ENCODE measurements at places on chromosomes 4 and X.

- no peak for DNase-seq
Observed at GRCh38 chr4:97073194-97073593, 1070.1 kb downstream of the STPG2 start.

GRCh38 chr4:122602277-122603142, 18.4 kb downstream of the IL21 start:
- DNase-seq, result peak; percentile 61

- DNase-seq, result peak; percentile 73
Observed at GRCh38 chr4:174423257-174423944, 98.9 kb downstream of the HPGD start.

- peak; percentile 14 for DNase-seq
Observed at GRCh38 chrX:120358737-120359456, 3.0 kb upstream of the ATP1B4 start.

DNA sequence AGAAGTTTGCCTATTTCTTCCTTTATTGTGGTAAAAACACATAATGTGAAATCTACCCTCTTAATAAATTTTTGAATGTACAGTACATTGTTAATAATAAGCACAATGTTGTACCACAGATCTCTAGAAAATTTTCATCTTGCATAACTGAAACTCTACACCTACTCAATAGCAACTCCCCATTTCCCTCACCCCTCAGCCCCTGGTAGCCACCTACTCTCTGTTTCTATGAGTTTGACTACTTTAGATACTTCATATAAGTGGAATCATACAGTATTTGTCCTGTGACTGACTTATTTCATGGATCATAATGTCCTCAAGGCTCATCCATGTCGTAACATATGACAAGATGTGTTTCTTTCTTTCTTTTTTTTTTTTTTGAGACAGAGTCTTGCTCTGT, 446.4 kb downstream of the RPA4 start:
- no peak for DNase-seq

- no peak for DNase-seq
Observed at GRCh38 chr4:101306225-101306624, 41.1 kb downstream of the PPP3CA start.

DNA sequence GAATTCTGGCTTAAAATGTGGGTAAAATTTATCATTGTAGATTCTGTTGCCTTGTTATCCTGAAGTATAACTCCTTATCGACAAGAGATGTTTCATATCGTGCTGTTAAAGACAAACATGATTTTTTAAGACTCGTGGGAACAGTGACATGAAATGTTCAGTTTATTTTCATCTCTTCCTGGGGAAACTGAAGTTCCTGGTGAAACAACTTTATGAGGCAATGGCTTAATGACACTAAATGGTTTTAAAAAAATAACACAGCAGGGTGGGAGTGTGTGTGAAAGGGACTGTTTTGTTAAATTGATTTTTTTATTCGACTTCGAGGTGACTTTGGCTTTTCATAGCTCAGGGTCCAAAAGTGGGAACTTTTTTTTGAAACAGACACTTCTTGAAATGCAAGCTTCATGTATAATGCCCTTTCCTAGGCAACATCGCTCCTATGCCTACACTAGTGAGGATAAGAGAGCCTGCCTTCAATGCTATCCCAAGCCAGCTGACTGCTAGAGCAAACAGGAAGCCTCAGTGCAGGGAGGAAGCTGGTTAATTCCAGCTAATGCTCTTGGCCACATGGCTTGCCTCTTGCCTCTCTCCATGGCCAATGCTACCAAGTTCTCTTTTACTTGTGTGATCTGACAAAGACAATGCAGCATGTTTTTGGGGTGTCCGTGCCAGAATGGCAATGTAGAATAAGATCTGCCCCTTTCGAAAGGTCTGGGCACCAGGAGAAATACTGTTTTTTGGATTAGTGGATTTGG, 80.9 kb upstream of the PLAC1 start:
- DNase-seq, result no peak

DNA sequence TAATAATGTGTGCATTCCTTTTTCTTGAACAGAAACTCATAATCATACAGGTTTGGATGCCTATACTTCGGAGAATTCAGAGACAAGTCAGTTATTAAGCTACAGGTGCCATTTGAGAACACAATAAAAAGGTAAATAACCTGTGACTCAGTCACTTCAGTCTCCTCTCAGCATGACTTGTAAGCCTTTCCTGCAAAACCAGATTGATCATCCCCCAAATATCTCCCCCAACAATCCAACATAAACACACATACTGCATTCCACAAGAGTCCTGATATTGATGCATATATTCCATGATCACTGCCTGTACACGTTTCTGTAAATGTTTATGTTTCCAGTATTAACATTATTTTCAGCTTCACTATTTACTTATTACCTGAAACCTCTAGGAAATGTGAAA, 110.8 kb downstream of the PWWP3B start:
- DNase-seq, result no peak

GRCh38 chr4:174522183-174523024, at the start of gene HPGD:
Gene HPGD, minus strand, starts transcription at chr4:174522488. Its CDS starts 37 bp downstream, at chr4:174522451.
- peak; percentile 33 for DNase-seq

GRCh38 chrX:119325456-119325855, 73.7 kb upstream of the SLC25A43 start:
- DNase-seq, result no peak

DNA sequence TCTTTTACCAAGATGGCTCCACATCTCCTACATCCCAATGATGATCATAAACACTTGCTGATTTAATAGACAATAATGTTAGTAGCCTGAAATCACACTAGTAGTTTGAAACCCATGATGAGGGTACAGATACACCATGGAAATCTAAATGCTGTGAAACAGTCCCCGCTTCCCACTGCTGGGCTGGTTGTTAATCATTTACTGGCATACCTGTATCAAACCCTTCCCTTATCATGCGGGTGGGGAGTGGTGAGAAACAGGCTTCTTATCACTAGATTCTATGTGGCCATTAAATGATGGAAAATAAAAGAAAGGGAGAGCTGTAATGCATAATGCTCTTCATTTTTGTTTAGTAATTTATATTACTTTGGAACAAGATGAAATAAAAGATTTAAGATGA, 21.9 kb downstream of the MAOA start:
- DNase-seq, result no peak

- no peak for DNase-seq
Observed at GRCh38 chr4:78570117-78570516, 18.5 kb downstream of the ANXA3 start.

DNA sequence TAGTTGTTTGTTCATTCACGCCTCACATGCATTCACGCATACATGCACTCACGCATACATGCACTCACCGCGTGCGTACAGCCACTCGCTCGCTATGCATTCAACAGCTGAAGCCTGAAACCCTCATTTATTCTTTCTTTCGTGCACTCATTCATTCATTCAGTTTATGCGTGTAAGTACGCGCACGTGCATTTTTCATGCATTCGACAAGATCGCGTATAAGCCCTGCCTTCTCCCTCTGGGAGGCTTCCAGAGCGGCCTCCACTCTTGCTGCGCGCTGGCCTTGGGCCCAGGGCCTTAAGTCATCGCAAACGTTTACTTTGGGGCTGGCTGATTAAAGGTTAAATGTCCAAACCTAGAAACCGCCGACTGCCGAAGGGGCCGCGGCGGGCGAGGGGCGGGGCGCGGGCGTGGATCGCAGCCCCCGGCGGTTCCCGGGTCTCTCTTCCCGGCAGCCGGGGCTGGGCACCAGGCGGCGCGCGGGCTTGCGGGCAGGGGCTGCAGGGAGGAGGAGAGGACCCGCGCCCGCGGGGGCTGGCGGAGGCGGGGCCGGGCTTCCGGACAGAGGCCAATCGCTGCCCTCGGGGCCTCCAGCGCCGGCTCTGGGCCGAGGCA, at the start of gene GYG2:
TSS of gene GYG2 (plus strand) at position 587 of the 615 bp plus-strand sequence. CDS start 1,259 bp downstream, outside the sequence.
- peak; percentile 2 for DNase-seq

- no peak for DNase-seq
Observed at GRCh38 chrX:154325541-154325940, 29.9 kb downstream of the TKTL1 start.

GRCh38 chr4:122334828-122335227, 44.0 kb upstream of the ADAD1 start:
- no peak for DNase-seq

DNA sequence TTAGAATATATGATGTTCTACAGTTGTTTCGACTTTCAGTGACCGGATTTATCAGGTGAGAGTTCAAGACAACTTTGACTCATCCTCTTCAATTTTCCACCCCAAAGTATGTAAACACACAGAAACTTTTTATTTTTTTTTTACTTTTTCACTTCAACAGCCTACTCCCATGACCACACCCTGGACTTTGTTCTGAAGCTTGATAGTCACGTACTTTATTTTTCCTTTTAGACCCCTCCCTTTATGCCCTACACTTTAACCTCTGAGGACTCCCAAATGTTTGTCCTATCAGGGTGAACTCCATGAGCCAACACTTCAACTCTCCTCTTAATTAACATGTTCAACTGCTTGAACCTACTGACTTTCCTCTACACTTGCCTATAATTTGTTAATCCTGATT, 2.5 kb upstream of the DDX60 start:
- DNase-seq, result peak; percentile 7

- no peak for DNase-seq
Observed at GRCh38 chrX:45353456-45353855, 152.8 kb upstream of the DIPK2B start.

DNA sequence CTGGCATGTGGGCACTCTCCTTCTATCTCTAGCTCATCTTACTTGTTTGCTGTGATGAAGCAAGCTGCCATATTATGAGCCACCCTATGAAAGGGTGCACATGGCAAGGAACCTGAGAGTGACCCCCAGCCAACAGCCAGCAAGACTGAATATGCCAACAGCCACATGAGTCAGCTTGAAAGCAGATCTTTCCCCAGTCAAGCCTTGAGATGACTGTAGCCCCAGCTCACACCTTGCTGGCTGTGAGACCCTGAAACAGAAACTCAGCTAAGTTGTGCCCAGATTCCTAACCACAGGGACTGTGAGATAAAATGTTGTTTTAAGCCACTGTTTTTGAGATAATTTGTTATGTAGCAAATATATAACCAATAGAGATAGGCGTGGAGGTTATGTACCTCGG, 36.2 kb downstream of the KDM5C start:
- peak; percentile 33 for DNase-seq

- peak; percentile 30 for DNase-seq
Observed at GRCh38 chrX:140767646-140768045, 58.1 kb downstream of the LINC00632 start.

DNA sequence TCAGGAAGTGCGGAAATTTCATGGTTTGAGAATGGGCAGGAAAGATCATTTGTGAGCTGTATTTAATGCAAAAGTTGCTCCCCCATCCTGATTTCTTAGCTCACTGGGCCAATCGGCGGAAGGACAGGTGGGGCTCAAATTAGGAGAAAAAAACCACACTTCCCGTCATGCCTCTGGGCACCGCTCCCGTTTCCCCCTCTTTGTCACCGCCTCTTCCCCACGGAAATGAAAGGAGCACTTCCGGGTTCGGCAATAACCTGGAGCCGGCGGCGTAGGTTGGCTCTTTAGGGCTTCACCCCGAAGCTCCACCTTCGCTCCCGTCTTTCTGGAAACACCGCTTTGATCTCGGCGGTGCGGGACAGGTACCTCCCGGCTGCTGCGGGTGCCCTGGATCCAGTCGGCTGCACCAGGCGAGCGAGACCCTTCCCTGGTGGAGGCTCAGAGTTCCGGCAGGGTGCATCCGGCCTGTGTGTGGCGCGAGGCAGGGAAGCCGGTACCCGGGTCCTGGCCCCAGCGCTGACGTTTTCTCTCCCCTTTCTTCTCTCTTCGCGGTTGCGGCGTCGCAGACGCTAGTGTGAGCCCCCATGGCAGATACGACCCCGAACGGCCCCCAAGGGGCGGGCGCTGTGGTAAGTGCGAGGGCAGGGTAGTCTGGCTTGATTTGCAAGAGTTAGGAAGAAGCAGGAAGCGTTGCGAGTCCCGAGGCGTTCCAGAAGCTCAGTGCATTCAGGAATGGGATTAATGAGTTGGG, at the start of gene TMEM33:
TSS of gene TMEM33 (plus strand) at position 529 of the 751 bp plus-strand sequence. CDS start at position 585, 56 bp downstream.
- peak; percentile 89 for DNase-seq

DNA sequence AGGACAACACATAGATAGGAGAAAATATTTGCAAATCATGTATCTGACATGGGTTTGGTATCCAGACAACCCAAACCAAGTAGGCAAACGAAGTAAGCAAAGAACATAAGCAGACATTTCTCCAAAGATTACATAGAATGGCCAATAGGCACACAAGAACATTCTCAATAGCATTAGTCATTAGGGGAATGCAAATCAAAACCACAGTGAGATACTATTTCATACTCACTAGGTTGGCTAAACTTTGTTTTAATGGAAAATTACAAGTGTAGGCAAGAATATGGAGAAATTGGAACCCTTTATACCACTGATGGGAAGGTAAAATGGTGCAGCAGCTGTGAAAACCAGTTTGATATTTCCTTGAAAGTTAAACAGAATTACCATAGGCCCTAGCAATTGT, 74.7 kb downstream of the CHRNA9 start:
- DNase-seq, result peak; percentile 62

DNA sequence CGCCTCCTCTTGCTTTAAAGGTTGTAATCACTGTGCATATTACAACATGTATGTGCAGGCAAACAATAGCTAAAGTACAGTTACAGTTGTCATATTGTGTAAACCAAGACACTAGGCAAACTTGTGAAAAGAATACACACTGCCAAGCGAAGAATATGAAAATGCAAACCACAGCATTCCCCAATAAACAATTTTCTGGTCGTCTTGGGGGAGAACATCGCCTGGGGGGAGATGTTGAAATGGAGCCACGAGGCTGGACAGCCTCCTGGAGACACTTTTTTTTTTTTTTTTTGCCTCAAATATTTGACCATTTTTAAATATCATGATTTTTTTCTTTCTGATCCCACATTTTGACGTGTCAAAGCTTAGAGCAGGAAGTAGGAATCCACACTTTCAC, 51.7 kb upstream of the PDLIM3 start:
- DNase-seq, result no peak

GRCh38 chr4:43049326-43049725, 156.8 kb downstream of the GRXCR1 start:
- DNase-seq, result no peak

- peak; percentile 43 for DNase-seq
Observed at GRCh38 chr4:181004056-181004455, 1239.1 kb upstream of the TENM3 start.

DNA sequence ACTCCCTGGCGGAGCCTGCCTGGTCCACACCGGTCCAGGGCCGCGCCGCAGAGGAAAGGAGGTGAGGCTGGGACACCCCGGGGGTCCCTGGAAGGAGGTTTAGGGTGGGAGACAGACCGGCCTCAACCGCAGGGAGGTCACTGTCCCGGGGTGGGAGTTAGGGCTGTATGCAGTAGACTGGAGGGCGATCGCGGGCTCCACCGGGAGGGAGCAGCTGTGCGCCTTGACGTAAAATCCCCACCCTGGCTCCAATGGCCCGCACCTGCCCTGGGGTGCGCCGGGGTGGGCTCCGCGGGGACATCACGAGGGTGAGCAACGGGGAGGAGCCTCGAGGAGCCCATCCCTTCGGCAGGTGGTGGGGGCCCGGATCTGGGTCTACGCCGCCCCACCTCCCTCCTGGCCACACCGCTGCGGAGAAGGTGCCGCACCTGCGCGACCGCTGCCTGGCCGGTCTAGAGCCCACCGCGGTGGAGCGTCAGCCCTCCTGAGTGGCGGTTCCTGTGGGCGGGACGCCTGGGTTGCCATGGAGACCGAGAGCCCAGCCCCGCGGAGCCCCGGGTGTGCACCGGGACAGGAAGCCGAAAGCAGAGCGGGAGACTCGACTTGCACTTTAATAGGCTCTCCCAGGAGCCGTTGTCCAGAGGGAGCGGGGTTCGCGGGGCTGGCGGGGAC, 105.1 kb downstream of the ADRA2C start:
- DNase-seq, result peak; percentile 8

All from ELR (cell line).